ENCODE measurements at places on chromosomes 2 and 18. TPM values are rescaled to one million over a fixed set of nuclear protein-coding genes. Genes with fewer than 3 reads are reported as not detected.
A peak's percentile ranks its signal among the peaks of the same experiment; 100 is the strongest.

DNA sequence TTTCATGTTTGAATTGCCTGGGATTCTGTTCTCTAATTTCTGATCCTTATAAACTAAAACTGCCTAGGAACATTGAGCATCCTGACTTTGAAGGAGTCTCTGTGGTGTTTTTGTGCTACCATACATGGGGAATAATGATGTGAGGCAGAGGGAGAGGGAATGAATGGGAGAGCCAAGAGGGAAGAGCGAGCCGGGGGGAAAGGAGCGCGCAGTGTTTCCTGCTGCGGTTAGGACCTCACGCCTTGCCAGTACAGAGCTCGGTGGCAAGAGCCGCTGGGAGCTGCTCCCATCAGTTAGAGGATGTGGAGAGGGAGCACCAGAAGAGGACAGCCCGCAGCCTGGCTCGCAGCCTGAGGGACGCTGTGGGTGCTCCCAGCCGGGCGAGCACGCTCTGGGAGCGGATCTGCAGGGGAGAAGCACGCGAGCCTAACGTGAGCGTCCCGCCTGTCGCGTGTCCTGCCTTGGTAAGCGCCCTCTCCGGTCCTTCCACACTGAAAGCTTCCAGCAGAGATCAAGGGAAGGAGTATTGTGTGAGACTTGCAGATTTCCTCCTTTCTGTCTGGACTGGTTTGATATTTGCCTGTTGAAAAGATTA is 114.7 kb downstream of the FAM210A start:
- no peaks in the 10 kb centered on the region for H3K27me3 ChIP-seq
- H3K4me1 ChIP-seq = peaks cover 81% of the 10 kb centered on the region
- H3K36me3 ChIP-seq = no peaks in the 10 kb centered on the region
- DNase-seq = no peak
- peak overlapping the region; percentile 11 for H3K27ac ChIP-seq

- no peak overlapping the region for H3K4me3 ChIP-seq
- H3K27ac ChIP-seq = no peak overlapping the region
- H3K36me3 ChIP-seq = no peaks in the 10 kb centered on the region
- no peak for DNase-seq
Observed at GRCh38 chr2:61710711-61711110, 143.1 kb downstream of the FAM161A start.

GRCh38 chr18:79864006-79864725 is 66.4 kb downstream of the KCNG2 start:
- no peak overlapping the region for H3K27ac ChIP-seq
- DNase-seq = no peak
- H3K4me3 ChIP-seq = no peak overlapping the region
- H3K36me3 ChIP-seq = no peaks in the 10 kb centered on the region
- H3K4me1 ChIP-seq = no peaks in the 10 kb centered on the region

DNA sequence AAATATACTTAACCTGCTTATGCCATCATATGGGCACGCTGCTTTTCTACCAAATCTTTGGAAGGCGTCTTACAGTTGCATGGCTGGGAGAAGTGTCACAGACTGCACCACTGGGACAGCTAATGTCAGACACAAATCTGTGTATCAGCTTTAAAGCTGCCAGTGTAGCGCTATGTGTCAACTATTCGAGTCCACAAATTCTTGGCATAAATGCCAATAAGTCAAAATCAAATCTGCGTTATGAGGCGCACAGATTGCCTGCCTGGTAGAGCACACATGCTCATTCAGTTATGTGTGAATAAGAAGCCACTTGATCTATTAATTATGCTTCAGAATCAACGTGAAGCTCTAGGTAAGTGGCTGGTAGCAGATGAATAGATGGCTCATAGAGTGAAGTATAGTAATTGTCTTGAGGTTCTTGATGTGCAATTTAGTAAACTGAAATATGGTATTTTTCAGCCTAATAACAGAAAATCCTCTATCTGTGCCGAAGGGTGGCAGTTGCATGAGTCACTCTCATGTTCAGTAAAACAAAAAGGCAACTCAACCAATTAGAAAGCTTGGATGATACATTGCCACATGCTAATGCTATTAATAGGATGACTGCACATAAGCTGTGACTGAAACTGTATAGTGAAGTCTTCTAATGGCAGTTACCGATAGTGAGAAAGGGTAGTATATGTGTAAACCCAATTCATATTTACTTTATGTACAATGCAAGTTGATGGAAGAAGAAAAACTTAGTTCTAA is 52.0 kb downstream of the DCC start:
- H3K27ac ChIP-seq = no peak overlapping the region
- DNase-seq = no peak
- H3K27me3 ChIP-seq = no peaks in the 10 kb centered on the region
- no peaks in the 10 kb centered on the region for H3K36me3 ChIP-seq
- no peaks in the 10 kb centered on the region for H3K4me1 ChIP-seq

GRCh38 chr2:64658269-64658668 is 4.6 kb upstream of the SERTAD2 start:
- H3K36me3 ChIP-seq = no peaks in the 10 kb centered on the region
- H3K27ac ChIP-seq = no peak overlapping the region
- no peak for DNase-seq
- no peak overlapping the region for H3K4me3 ChIP-seq
- H3K4me1 ChIP-seq = peaks cover 16% of the 10 kb centered on the region

- H3K4me1 ChIP-seq = no peaks in the 10 kb centered on the region
- H3K27me3 ChIP-seq = no peaks in the 10 kb centered on the region
- H3K4me3 ChIP-seq = no peak overlapping the region
- no peaks in the 10 kb centered on the region for H3K36me3 ChIP-seq
Observed at GRCh38 chr2:211454679-211455078, 898.3 kb downstream of the CPS1 start.

The NOL4 gene
- not detected for total RNA-seq

DNA sequence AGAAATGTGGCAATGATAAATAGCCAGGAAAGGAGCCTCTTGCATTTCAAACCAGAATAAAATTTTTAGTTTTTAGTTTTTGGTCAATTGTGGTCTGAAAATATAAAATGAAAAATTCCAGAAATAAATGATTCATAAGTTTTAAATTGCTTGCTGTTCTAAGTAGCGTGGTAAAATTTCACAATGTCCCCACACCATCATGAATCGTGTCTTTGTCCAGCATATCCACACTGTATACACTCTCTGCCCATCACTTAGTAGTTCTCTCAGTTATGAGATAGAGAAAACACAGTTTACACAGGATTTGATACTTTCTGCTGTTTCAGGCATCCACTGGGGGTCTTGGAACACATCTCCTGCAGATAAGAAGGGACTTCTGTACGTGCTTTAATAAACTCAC is 783.9 kb downstream of the TSN start:
- H3K4me1 ChIP-seq = no peaks in the 10 kb centered on the region
- H3K36me3 ChIP-seq = no peaks in the 10 kb centered on the region
- H3K27ac ChIP-seq = no peak overlapping the region
- DNase-seq = no peak
- H3K4me3 ChIP-seq = no peak overlapping the region

GRCh38 chr2:169709331-169709730 is 15.1 kb downstream of the PHOSPHO2 start:
- H3K27me3 ChIP-seq = no peaks in the 10 kb centered on the region
- no peak overlapping the region for H3K4me3 ChIP-seq
- no peak overlapping the region for H3K27ac ChIP-seq
- no peak for DNase-seq
- no peaks in the 10 kb centered on the region for H3K4me1 ChIP-seq
- H3K36me3 ChIP-seq = no peaks in the 10 kb centered on the region

GRCh38 chr2:193331676-193332075 is 1136.9 kb upstream of the TMEFF2 start:
- no peaks in the 10 kb centered on the region for H3K27me3 ChIP-seq
- no peak overlapping the region for H3K4me3 ChIP-seq
- no peaks in the 10 kb centered on the region for H3K36me3 ChIP-seq
- no peak overlapping the region for H3K27ac ChIP-seq
- DNase-seq = no peak
- H3K4me1 ChIP-seq = no peaks in the 10 kb centered on the region

The LYPD6B gene
- not detected for total RNA-seq

DNA sequence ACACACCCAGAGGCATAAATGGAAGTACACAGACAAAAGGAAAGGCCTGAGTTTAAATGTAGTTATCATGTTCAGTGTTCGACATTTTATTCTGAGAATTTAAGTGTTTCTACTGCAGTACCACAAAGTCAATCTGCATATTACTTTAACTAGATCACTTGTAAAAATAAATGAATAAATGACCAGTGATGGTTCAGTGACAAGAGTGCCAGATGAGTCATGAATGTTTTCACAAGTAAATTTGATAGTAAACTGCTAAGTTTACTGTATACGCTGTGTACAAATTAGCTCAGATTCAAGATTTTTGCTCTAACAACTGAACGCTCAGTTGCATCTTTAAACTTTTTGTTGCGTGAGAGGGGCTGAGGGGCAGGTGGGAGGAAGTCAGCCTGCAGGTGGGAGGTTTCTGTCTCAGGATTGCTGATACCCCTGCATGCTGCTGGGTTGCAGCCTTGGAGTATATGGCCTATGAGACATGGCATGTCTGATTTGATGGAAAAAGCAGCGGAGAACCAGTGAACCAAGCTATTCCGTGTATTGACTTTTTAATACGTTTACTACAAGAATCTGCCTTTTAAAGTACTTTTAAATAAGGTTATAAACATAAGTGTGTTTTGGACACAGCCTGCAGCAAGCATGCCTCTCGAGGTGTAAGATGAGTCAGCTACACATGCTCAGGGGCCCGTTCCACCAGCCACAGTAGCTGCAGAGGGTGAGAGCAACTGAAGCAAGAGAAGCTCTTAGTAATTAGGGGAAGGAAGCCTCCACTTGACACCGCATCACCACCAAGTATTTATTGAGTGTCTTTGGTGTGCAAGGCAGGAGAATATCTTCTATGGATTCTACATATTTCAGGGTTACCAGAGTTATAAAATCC is 245.1 kb downstream of the NEDD4L start:
- no peak overlapping the region for H3K27ac ChIP-seq
- H3K36me3 ChIP-seq = no peaks in the 10 kb centered on the region
- no peak for DNase-seq
- no peaks in the 10 kb centered on the region for H3K27me3 ChIP-seq

The TIA1 gene
- total RNA-seq = 208 TPM

- no peak overlapping the region for H3K4me3 ChIP-seq
- no peaks in the 10 kb centered on the region for H3K36me3 ChIP-seq
- no peak for DNase-seq
- H3K27ac ChIP-seq = no peak overlapping the region
- no peaks in the 10 kb centered on the region for H3K4me1 ChIP-seq
Observed at GRCh38 chr2:113675875-113676274, 48.8 kb downstream of the RABL2A start.

DNA sequence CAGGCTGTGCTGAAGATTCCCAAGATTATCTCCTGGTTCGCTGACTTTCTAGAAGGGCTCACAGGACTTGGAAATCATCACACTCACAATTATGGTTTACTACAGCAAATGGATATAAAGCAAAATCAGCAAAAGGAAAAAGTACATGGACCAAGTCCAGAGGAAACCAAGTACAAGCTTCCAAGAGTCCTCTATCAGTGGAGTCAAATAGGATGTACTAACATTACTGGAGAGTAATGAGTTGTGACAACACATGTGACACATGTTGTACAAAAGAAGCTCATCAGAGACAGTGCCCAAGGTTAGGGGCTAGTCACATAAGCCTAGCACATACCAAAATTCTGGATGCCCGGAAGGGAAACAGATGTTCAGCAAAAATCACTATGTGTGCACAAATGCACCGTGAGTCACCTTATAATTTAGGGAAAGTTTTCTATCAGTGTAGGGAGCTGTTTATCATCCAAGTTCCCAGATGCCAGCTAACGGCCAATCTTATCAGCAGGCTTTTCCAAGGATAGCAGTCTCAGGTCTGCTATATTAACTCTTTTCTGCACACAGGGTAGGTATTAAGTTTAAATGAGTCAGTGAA is 9.5 kb downstream of the TMEM237 start:
- DNase-seq = no peak
- H3K4me3 ChIP-seq = no peak overlapping the region
- no peak overlapping the region for H3K27ac ChIP-seq
- H3K27me3 ChIP-seq = no peaks in the 10 kb centered on the region
- H3K4me1 ChIP-seq = no peaks in the 10 kb centered on the region

DNA sequence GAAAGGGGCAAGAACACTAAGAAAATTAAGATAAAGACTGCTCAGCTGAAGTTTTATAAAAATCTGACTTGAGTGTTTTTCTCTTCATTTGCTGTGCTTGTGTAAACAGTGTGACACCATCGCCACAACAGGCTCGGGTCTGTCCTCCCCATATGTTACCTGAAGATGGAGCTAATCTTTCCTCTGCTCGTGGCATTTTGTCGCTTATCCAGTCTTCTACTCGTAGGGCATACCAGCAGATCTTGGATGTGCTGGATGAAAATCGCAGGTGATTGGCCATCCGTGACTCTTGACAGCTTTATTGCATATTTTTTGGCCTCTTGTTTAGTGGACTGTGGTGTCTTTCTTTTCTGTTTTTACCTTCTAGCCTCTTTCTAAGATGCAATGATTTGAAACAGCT is 22.1 kb downstream of the MFF start:
- no peaks in the 10 kb centered on the region for H3K4me1 ChIP-seq
- peaks cover 6% of the 10 kb centered on the region for H3K36me3 ChIP-seq
- H3K27ac ChIP-seq = no peak overlapping the region
- no peaks in the 10 kb centered on the region for H3K27me3 ChIP-seq

GRCh38 chr2:69774984-69775982 is 33.3 kb downstream of the ANXA4 start:
- H3K36me3 ChIP-seq = no peaks in the 10 kb centered on the region
- H3K4me1 ChIP-seq = peaks cover 22% of the 10 kb centered on the region
- H3K27me3 ChIP-seq = no peaks in the 10 kb centered on the region
- H3K4me3 ChIP-seq = no peak overlapping the region
- H3K27ac ChIP-seq = no peak overlapping the region

GRCh38 chr18:7205346-7205745 is 25.5 kb upstream of the LRRC30 start:
- no peak for DNase-seq
- H3K4me3 ChIP-seq = no peak overlapping the region
- H3K27ac ChIP-seq = no peak overlapping the region
- H3K36me3 ChIP-seq = no peaks in the 10 kb centered on the region
- no peaks in the 10 kb centered on the region for H3K4me1 ChIP-seq

- no peaks in the 10 kb centered on the region for H3K27me3 ChIP-seq
- H3K27ac ChIP-seq = no peak overlapping the region
- no peak for DNase-seq
Observed at GRCh38 chr2:62857139-62857931, 151.8 kb downstream of the EHBP1 start.

- no peak overlapping the region for H3K27ac ChIP-seq
- H3K4me3 ChIP-seq = no peak overlapping the region
- no peaks in the 10 kb centered on the region for H3K27me3 ChIP-seq
- no peak for DNase-seq
Observed at GRCh38 chr2:13193075-13193474, 476.3 kb downstream of the TRIB2 start.

The CIB4 gene
- not detected for total RNA-seq

The GRB14 gene
- total RNA-seq = not detected

The TP53I3 gene
- 0.20 TPM for total RNA-seq

GRCh38 chr18:49166327-49166726 is 215.6 kb upstream of the SMAD7 start:
- no peak overlapping the region for H3K27ac ChIP-seq
- peaks cover 12% of the 10 kb centered on the region for H3K4me1 ChIP-seq
- no peak for DNase-seq
- H3K36me3 ChIP-seq = no peaks in the 10 kb centered on the region

- H3K27me3 ChIP-seq = peaks cover 65% of the 10 kb centered on the region
- peaks cover 29% of the 10 kb centered on the region for H3K4me1 ChIP-seq
- no peak overlapping the region for H3K4me3 ChIP-seq
- H3K27ac ChIP-seq = no peak overlapping the region
- no peak for DNase-seq
- H3K36me3 ChIP-seq = no peaks in the 10 kb centered on the region
Observed at GRCh38 chr2:70887208-70887549, 48.5 kb upstream of the ATP6V1B1 start.

The DRC1 gene
- total RNA-seq = not detected

- no peak overlapping the region for H3K4me3 ChIP-seq
- no peaks in the 10 kb centered on the region for H3K4me1 ChIP-seq
- no peaks in the 10 kb centered on the region for H3K36me3 ChIP-seq
- H3K27ac ChIP-seq = no peak overlapping the region
Observed at GRCh38 chr2:199603721-199604291, 146.1 kb upstream of the SATB2 start.

The UGT1A4 gene
- not detected for total RNA-seq

The GRP gene
- total RNA-seq = not detected
